Fibroblast of upper back skin (primary cell): ENCODE measurements at places on chromosomes 11 and 22.

- DNase-seq = no peak
Measured at GRCh38 chr11:130150790-130151189, 8.8 kb upstream of the ST14 start.

DNA sequence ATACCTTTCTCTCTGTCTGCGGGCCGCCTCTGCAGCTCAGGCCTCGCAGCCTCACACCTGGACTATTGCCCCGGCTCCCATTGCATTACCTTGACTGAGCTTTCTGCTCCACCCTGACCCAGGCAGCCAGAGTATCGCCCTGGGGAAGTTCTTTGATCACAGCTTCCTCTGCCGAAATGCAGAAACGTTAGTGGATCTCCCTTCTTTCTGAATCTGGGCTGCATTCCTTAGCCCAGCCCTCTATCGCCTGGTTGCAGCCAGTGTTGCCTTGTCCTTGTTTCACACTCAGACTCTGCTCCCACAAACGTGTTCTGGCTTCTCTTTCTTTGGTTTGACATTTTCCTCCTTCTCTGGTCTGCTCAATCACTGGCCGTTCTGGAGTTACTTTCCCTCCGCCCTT lies 195.7 kb downstream of the ADAMTS15 start:
- no peak for DNase-seq

- DNase-seq = peak; percentile 37
Measured at GRCh38 chr11:114738954-114739353, 60.6 kb downstream of the NXPE2 start.

DNA sequence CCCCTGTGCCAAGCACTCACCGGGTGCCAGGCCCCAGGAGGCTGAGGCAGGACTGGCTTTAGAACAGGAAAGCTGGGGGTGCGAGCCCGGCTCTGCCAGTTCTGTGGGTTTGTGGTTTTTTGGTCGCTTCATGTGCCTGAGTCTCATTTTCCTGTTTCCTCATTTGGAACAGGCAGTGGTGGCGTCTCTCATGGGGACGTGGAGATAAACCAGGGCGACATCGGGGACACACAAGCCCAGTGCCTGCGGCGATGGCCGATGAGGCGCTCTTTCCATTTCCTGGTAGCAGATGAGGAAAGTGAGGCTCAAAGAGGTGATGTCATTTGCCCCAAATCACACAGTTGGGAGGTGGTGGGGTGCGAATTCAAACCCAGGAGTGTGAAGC lies 20.8 kb upstream of the CHKA start:
- DNase-seq = no peak

DNA sequence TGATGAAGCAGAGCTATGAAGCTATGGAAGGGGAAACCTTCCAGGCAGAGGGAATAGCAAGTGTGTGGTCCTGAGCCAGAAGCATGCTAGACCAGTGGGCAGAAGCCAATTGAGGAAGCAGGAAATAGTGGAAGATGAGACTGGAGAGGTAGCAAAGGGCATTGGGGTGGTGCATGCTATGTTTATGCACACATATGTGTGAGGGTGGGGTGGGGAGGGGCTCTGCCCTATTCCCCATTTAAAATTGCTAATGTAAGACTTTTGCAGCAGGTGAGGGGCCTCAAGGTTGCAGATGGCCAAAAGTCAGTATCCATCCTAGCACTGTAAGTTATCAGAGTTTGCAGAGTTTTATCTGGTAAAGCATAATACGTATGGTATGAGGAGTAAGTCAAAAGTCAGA lies 626.6 kb upstream of the KIRREL3 start:
- DNase-seq = no peak

- no peak for DNase-seq
Measured at GRCh38 chr22:47180796-47181195, 418.3 kb downstream of the TBC1D22A start.

- no peak for DNase-seq
Measured at GRCh38 chr11:124841840-124842239, 23.4 kb upstream of the ROBO3 start.

GRCh38 chr11:2205214-2205720 lies 33.7 kb upstream of the TH start:
- no peak for DNase-seq

- peak; percentile 81 for DNase-seq
Measured at GRCh38 chr11:132024587-132025295, 654.3 kb downstream of the NTM start.

DNA sequence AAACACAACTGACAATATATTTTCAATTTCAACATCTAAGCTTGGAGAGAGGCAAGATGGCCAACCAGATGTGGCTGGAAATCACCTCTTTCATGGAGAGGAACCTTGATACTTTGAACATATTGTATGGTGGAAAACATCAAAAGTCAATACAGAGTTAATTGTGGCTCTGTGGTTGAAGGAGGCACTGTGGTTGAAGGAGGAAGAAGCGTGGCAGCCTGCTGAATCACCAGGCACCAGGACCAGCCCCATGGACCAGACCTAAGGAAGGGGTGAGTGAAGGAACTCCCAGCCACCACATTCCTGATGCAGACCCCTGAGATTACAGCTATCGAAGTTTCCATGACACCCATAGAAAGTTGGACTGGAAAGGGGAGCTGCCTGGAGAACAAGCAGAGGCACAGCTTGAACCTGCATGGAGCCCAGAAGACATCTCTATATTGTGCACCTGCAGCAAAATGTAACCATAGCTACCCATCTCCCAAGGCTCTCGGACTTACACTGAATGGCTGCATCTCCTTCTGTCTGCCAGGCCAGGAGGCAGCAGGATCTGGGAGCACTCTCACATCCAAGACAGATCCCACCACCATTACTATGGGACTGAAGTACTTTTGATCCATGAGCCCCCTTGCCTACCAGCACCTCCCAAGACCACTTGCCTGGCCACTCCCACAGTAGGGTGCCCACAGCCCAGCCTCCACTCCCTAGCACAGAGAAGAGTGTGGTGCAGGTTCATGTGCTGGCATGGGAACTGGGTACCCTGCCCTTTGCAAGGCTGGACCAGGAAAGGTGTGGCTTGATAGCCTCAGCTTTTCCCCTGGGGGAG lies 79.8 kb upstream of the SC5D start:
- no peak for DNase-seq

DNA sequence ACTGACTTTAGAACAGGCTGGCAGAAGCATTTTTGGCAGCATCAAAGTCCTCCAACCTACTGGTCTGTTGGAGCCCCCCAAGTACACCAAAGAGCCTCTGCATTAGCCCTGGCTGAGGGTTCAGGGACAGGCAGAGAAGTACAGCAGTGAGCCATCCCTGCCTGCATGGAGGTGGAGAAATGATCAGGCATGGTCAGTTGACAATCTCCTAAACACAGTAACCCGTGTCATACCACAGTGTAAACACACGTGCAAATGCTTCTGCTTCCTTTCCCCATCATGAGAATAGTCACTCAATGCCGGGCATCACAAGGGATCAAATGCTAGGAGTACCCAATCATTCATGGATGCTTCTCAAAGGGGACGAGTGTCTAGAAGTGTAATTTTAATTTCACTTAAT lies 8.2 kb downstream of the SERPIND1 start:
- no peak for DNase-seq

GRCh38 chr22:32411829-32412592 lies at the start of gene RTCB:
TSS of gene RTCB (minus strand) at chr22:32412247. CDS start at chr22:32412156, 91 bp downstream.
- DNase-seq = peak; percentile 93

- DNase-seq = no peak
Measured at GRCh38 chr11:112366777-112367176, 106.1 kb upstream of the PLET1 start.

DNA sequence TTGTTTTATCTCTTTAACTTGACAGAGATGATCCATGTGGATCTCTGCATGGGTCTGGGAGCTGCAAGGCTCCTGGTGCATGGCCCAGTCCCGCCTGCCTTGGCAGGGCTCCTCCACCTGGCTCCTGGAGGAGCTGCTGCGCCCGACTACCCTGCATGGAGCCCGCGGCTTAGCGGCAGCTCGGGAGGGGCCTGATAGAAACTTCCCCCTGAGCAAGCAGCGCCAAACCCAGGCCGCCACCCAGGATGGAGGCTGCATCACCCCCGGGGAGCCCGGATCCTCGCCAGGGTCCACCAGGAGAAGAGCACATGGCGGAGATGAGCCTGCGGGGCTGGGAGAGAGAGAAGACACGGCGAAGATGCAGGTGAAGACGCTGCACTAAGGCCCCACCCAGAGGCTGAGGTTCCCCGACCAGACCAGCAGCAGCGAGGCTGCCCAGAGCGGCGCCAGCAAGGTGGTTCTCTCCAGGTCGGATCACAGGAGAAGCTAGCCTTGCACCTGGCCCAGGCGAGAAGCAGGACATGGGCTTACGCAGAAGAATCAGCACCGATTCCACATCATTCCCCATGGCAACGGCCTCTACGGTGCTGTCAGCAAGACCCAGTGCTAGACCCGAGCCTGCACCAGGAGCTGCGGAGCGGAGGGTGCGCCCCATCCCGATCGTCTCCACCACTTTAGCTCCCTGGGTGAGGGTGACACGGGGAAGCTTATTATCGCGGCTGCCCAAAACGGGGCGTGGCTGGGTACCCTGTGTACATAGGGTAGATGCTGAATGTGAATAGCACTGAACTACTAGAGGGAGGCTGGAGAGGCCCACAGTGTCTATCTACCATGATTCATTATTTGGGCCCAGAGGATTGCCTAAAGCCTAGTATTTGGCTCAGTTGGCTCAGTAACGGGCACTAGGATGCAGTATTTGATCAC lies 41.3 kb upstream of the VPREB1 start:
- DNase-seq = no peak

DNA sequence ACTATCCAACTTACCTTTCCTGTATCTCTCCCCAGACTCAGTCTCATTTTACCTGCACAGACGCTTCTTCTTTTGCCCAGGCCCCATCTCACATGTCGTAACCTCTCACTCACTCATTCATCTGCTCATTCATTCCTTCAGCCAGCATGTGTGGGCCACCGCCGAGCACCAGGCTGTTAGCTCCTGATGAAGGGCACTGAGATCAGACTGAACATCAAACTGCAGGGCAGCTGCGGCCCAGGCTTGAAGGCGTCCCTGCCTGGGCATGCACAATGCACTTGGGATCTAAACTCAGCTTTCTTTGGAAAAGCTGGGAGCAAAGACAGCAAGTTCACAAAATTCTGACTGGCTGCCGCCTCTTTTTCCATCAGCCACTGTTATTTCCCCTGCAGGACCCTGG lies 1456.3 kb downstream of the BRD1 start:
- DNase-seq = no peak

DNA sequence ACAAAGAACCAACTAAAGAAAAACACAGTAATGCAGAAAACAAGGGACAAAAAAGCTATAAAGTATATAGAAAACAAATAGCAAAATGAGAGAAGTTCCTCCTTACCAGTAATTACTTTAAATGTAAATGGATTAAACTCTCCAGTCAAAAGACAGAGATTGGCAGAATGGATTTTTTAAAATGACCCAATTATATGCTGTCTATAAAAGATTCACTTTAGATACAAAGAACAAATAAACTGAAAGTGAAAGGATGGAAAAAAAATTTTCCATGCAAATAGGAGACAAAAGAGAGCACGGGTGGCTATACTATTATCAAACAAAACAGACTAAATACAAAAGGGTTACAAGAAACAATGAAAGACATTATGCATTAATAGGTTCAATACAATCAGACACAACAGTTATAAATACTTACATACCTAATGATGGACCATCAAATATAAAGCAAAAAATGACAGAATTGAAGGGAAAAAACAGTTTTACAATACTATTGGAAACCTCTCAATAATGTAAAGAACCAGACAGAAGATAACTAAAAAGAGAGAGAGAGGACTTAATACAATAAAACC lies 64.6 kb downstream of the NARS2 start:
- no peak for DNase-seq

GRCh38 chr22:32897400-32897799 lies 95.9 kb downstream of the TIMP3 start:
- DNase-seq = peak; percentile 72

GRCh38 chr11:126816645-126817044 lies 183.9 kb downstream of the KIRREL3 start:
- peak; percentile 61 for DNase-seq

- peak; percentile 97 for DNase-seq
Measured at GRCh38 chr11:119509969-119510401, 87.0 kb upstream of the THY1 start.

GRCh38 chr22:25545672-25546071 lies 18.8 kb upstream of the GRK3 start:
- no peak for DNase-seq

GRCh38 chr11:70788248-70789022 lies 390.1 kb downstream of the CTTN start:
- peak; percentile 36 for DNase-seq

DNA sequence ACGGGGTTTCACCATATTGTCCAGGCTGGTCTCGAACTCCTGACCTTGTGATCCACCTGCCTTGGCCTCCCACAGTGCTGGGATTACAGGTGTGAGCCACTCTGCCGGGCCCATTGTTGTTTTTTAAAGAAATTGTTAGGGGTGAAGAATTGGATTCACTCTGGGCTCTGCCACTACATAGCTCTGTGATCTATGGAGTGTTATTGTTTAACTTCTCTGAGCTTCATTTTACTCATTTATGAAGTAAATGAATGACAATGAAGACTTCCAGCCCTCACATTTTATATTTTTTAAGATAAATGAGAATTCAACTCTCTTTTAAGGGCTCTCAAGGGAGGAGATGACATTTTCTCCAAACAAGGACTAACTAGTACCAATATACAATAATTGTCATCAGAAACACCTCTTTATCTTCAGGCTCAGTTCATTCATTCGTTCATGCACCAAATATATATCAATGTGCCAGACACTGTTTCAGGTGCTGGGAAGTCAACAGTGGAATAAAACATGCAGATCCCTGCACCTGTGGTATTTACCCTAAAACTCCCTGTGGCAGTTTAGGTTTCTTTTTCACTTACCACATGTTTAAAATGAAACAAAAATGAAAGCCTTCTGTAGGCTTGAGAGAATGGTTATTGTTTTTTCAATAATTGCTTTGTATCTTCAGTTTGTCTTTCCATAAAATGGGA lies 23.5 kb upstream of the GRAMD1B start:
- DNase-seq = no peak

- no peak for DNase-seq
Measured at GRCh38 chr11:102253020-102253715, 64.1 kb upstream of the BIRC3 start.

GRCh38 chr11:2841411-2842190 lies 44.0 kb downstream of the CDKN1C start:
- no peak for DNase-seq

DNA sequence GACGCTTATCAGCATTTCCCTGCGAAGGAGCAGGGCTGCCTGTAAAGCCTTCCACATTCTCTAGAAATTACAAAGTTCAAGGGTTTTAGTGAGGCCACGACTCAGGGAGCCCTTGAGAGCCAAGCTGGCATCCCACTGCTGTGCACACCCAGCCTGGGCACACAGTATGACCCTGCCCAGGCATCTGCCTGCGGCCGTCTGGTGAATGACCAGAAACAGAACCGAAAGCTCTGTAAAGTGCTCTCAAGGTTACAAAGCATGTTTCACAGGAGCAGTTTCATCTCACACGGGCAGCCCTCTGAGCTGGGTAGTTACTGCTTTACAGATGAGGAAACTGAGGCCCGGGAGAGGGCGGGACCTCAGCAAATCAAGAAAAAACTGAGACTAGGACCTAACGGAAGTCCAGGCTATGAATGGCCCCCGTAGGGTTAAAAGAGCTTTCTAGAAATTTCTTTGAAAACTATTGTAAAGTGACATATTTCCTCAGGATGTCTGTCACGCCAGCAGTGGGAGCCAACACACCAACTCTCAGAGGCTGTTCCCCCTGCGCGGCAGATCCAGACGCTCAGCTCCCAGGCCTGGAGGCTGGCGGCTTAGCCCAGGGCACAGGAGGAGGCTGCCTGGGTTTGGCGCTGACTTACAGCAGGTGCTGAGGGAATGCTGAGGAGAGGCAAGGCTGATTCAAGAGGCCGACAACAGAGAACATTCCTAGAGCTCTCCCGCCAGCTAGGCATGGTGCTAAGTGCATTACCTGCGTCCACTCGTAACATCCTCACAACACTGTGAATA lies 7.7 kb upstream of the TCF20 start:
- peak; percentile 26 for DNase-seq
